ENCODE measurements at places on chromosomes 3 and 15. TPM values are rescaled to one million over a fixed set of nuclear protein-coding genes. Genes with fewer than 3 reads are reported as not detected.

DNA sequence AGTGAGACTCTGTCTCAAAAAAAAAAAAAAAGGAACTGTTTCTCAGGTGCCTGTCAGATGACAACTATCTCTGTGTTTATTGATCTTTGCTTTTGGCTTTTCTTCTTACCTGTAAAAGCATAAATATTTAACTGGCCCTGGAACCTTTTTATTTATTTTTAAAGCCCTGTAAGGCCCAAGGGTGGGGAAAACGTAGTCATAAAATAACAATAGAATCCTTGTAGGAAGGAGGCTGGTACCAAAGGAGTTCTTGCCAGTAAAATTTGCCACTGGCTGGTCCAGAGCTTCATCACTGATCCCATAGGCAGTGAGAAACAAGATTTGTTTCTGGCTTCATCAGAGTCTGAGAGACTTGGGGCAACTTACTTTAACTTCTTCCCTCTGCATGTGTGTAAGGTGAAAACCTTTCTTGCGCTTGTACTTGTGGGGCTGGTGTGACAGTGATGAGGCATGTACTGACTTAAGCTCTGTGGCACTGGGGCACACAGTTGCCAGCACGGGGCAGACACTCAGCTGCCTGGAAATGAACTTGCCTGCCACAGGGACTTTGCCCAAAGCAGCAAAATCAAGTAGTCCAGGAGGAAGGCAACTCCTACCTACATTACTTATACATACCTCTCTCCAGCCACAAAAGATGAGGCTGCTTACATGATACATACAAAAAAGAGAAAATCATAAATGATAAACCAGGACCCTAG lies 19.6 kb downstream of the B4GALT4 start:
- DNase-seq: no peak

GRCh38 chr15:39756806-39757522 lies 25.7 kb downstream of the FSIP1 start:
- no peak for DNase-seq

The SMCO1 gene
- not detected for total RNA-seq

DNA sequence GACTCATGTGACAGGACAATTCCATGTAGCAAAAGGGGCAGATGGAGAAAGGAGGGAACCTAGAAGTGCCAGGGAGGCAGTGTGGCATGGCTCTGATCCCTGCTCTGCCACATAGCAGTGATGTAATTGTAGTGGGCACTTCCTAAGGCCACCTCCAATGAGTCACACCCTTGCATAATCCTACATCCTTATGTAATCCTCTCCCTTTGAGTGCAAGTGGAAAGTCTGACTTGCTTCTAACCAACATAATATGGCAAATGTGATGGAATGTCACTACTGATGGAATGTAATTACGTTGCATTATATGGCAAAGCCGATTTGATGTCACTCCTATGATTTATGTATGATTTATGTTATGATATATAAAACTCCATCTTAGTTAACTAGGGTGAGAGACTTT lies 72.9 kb upstream of the ATP2C1 start:
- DNase-seq: no peak

- DNase-seq: no peak
Measured at GRCh38 chr3:66082679-66083078, 44.0 kb upstream of the MAGI1 start.

GRCh38 chr3:129657261-129658046 lies 51.0 kb upstream of the PLXND1 start:
- DNase-seq: no peak

The EFCAB12 gene
- total RNA-seq: not detected

The GOLGA8B gene
- 55.3 TPM for total RNA-seq

GRCh38 chr3:59040902-59041301 lies 8.9 kb downstream of the CFAP20DC start:
- no peak for DNase-seq

The TMOD3 gene
- 56.9 TPM for total RNA-seq

The KPNA1 gene
- 88.9 TPM for total RNA-seq

The HCN4 gene
- total RNA-seq: 0.05 TPM

- no peak for DNase-seq
Measured at GRCh38 chr3:45153658-45154437, 7.7 kb upstream of the CDCP1 start.

DNA sequence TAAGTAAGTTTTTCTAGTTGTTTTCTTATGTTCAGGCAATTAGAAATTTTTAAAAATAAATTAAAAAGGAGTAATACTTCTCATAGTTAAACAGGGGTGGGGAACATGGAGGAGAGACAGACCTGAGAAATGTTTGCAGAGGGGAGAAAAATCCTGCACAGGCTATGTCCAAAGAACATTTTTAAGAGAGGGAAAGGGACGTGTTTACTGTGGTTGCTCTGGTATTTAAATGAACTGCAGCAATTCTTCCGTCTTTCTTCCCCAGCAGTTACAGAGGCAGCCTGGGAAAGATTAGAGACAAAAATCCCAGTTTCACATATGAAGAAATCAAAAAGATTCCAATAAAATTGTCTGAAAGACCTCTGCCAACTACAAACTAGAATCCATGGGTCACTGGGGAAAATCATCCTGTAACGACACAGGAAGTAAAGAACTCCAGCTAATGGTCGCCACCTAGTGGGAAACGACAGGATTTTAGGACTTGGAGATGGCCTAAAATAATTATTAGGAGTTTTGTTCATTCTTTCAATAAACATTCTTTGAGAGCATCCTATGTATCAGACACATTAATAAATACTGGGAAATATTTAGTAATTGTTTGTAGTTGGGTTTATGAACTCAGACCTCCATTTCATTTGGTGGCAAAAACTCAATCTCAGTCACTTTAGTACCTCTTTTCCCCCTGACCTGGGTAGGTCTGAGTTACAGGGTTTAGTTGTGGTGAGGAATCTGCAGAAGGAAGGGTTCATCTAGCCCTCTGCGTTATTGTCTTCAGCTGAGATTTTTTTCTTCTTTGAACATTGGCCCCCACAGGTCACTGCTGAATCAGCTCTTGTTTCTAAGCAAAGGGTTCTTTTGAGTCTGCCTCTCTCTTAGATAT lies 69.9 kb upstream of the GOLIM4 start:
- DNase-seq: no peak

DNA sequence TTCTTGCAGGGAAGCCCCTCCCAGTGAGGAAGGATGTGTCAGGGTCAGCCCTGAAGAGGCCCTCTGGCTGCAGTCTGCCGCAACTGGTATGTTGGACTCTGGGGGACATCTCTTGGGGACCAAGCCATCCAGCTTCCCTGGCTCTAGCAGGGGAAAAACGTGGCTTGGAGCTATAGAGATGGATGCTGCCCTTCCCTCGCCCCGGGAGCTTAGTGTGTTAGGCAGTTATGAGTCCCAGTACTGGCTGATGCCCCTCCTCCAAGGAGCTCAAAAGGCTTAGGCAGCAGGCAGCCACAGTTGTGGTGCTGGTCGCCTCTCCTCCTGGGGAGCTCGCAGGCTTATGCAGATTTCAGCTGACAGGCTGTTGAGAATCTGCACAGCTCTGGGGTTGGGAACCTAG lies 353.1 kb upstream of the GBE1 start:
- DNase-seq: no peak
